Fibroblast of skin of left quadriceps (primary cell): ENCODE measurements at places on chromosomes 13 and 19.

- DNase-seq = no peak
These were observed 203.2 kb downstream of the TUBA3C start for GRCh38 chr13:18978447-18978846.

DNA sequence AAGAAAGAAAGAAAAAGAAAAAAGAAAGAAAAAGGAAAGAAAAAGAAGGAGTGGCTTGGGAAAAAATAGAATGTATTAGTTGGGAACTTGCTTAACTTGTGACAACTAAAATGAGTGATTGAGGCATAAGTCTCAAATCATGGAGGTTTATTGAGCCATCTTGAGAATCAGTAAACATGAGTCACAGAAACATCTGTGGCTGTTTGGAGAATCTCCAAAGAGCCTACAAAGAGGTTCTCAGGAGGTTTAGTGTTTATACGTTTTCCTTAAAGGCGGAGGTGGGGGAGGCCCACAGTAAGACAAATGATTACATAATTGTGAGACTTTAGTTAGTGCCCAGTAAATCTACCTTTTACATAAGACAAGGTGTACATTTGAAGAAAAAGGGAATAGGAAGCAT, 38.6 kb downstream of the WDR87 start:
- no peak for DNase-seq

GRCh38 chr13:23793711-23794110, 95.5 kb downstream of the MIPEP start:
- no peak for DNase-seq

DNA sequence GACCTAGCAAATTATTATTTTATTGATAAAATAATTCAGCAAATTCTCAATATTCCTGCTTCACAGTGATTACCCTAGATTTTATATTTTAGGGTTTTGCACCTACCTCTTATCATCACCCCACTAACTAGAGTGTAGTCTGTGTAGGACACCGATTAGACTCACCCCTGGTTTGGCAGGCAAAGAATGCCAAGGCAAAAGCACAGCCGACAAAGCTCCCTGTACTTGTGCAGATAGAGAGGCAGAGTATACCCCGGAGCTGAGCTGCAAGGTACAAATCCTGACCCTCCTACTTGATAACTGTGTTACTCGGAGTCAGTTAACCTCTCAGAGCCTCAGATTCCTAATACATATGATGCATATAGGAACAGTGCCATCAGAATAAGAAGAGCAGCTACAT, 225.7 kb downstream of the ENOX1 start:
- DNase-seq = no peak

DNA sequence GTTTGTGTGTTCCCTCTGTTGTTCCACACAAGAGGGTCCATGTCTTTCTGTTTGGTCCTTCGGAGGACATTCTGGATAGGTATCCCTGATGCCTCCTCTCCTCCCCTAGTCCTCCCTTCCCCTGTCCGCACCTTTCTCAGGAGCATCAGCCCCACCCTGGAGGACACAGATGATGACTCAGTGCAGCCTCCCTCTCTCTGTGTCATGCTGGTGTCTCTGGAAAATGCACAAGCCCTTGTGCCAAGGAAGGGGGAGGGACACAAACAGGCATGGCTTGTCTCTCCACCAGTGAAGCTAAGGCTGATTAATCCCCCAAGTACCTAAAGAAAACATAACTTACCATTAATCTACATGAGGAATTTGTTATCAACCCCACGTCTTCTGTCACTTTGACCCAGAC, 16.2 kb upstream of the TNFRSF19 start:
- no peak for DNase-seq

- peak; percentile 88 for DNase-seq
These were observed 19.7 kb upstream of the ERCC5 start for GRCh38 chr13:102825921-102826706.

DNA sequence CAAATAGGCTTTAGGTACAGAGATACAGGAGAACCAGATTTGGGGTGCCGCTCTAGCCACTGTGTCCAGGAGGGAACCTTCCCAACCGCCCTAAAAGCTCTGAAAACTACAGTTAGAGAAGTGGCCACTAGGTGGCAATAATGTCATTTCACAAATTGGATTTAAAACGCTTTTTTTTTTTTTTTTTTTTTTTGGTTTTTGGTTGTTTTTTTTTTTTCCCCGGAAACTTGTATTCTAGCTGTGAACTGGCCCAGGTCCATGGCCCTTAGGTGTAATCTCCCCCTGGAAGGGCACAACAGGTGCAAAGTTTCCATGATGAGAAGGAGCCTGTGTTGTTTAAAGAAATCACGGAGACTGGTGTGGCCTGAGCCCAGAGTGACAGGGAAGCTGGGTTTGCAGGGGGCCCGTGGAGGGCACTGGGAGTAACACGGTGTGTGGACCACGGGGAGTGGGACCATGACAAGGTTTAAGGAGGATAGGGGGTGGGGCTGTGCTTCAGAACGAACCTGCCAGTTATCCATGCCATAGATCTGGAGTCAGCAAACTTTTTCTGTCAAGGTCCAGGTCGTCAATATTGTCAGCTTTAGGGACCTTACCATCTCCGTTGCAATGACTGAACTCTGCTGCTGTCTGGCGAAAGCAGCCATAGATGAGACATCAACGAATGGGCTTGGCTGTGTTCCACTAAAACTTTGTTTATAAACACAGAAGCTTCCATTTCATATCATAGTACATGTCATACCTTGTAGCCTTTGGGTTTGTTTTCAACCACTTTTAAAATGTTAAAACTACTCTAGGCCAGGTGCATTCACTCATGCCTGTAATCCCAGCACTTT, 10.1 kb downstream of the OR1I1 start:
- DNase-seq = peak; percentile 49

GRCh38 chr19:40613690-40614621, 12.8 kb downstream of the LTBP4 start:
- DNase-seq = peak; percentile 53

DNA sequence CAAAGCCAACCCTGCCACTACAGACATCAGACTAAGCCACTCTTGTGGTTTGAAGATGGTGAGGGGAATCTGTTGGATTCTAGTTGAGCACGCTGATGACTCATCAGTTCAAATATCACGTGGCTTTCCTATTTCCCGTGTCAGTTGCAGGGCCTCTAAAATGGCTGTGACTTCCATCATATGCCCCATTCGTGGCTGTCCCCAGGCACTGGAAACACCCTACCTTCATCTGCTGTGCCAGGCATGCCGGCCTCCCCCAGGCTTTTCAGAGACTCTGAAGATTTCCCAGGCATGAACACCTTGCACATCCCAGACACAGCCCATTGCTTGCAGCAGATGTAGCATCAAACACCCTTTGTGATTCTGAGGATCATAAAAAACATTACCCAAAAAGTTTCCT, 659.9 kb downstream of the UQCRFS1 start:
- no peak for DNase-seq

DNA sequence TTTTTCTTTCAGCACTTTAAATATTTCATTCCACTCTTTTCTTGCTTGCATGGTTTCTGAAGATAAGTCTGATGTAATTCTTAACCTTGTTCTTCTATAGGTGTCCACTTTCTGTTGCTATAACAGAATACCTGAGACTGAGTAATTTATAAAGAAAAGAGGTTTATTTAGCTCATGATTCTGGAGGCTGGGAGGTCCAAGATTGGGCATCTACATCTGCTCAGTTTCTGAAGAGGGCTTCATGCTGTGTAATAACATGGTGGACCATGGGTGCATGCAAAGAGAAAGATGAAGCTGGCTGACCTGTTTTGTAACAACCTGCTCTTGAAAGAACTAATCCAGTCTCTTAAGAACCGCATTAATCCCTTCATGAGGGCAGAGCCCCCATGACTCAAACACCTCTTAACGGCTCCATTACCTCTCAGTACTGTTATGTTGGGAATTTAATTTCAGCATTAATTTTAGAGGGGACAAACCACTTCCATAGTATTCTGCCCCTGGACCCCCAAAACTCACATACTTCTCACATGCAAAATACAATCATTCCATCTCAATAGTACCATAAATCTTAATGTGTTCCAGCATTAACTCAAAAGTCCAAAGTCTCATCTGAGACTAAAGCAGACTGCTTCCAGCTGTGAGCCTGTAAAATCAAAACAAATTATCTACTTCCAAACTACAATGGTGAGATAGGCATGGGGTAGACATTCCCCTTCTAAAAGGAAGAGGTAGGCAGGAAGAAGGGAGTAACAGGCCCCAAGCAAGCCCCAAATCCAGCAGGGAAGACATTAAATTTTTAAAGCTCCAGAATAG, 9.6 kb upstream of the FGF9 start:
- DNase-seq = no peak

DNA sequence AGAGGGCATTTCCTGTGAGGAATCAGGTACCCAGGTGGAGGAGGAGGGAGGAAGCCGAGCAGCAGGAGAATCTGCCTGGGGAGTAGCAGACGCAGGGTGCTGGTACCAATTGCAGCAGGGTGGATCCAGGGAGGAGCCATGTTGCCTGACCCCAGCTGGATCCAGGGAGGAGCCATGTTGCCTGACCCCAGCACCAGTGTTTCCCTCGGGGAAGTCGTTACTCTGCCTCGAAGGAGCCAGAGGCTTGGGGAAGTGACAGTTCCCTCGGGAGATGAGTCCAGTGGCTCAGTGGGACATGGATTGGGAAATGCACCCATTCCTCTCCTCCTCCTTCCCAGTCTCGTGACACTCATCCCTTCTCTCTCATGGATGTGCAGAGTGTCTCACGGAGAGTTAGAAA, 31.5 kb downstream of the LAIR2 start:
- DNase-seq = no peak

DNA sequence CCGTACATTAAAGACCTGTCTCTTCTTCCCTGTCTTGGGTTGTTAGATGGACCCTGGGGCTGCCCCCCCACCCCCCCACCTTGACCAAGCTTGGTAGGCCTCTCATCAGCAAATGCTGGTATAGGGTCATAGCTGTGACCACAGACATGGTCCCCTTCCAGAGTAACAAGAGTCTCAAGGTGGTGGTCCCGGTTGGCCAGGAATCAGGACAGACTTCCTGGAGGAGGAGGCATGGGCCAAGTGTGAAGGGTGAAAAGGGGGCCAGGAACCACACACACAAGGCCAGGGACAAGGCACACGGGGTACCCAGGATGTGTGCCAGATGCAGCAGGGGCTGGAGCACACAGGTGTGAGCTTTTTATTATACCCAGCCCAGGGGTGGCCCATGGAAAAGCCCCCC, 1.1 kb upstream of the MRI1 start:
- no peak for DNase-seq
